Cardiac fibroblast (primary cell): ENCODE measurements at places on chromosomes 7 and 10.

GRCh38 chr7:91717681-91718470 is 162.6 kb downstream of the MTERF1 start:
- DNase-seq = peak; percentile 8

DNA sequence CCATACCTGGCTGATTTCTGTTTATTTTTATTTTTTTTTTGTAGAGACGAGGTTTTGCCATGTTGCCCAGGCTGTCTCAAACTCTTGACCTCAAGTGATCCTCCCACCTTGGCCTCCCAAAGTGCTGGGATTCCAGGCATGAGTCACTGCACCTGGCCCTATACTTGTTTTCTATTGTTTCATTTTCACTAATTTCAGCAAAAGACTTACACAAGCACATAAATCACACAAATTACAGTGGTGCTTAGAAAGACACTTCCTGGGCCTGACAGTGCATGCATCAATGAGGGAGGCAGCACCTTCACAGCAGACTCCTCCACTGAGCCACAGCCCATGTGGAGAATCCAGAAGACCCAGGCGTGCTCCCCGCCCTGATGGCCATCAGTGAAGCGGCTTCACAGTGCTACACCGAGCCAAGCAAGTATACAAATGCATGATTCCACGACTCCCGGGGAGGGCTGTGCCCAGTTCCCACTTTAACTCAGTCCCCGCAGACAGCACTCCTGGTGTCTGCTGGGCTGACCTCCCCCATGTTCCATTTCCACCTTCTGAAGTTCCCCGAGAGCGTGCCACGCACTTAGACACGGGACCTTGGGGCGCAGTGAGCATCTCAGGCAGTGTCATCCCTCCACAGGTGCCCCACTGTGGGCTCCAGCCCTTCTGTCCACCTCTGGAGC is 20.6 kb downstream of the PITRM1 start:
- DNase-seq = no peak

DNA sequence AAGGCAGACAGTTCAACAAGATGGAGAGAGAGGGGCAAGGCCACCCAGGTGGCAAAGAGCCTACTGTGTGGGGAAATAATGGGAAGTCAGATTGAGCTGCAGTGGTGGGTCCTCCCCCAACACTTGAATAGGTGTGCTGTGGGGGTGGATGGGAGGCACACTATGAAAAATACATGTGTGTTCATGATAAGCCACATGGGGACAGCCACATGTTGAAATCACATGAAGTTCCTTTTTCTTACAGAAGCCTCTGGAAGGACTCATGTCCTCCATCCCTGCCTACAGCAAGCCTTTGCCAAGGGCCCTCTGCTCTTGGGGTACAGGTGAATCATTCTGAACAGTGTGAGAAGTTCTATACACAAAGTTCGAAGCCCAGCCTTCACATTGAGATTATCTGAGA is 310.9 kb downstream of the LRMDA start:
- DNase-seq = no peak

- DNase-seq = no peak
Observed at GRCh38 chr7:17069146-17069545, 187.4 kb upstream of the AGR3 start.
